ENCODE measurements at places on chromosomes 1 and 21. TPM values are rescaled to one million over a fixed set of nuclear protein-coding genes. Genes with fewer than 3 reads are reported as not detected.
A peak's percentile ranks its signal among the peaks of the same experiment; 100 is the strongest.

GRCh38 chr1:4972761-4973320, 318.4 kb downstream of the AJAP1 start:
- DNase-seq: no peak

DNA sequence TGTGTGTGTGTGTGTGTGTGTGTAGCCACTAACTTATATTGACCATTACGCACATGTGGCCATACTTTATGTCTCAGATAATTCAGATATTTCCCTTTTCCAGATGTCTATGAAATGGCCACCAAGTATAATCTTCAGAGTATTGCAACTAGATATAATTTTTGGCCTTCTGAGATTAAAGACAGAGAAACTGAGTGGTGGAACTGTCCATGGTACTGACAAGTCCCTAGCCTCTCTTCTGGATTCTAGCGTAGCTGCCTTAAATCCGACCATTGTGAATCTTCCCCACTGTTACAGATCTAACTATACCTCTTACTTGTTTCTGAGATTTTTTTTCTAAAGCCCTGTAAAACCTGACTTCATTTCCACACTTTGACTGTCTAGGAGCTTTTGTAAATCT, 100.0 kb upstream of the SERTAD4 start:
- DNase-seq: no peak

GRCh38 chr1:33424205-33424604, 6.7 kb downstream of the PHC2 start:
- no peak for DNase-seq

DNA sequence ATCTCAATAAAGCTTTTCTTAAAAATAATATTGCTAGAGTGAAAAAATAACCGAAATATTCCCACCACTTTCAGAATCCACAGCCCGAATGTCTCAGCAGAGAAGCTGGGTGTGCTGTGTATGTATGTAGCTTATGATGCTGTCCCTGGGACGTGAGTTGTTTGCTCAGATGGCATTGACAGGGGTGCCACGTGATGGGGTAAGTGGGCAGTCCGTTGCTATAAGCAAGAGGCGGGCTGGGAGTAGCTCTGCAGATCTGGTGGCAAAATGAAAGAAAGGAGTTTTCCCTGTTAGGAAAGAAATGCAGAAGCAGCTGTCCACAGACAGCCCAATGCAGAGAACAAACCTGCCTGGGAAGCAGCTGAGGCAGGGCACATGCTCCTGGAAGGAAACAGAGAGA, 3.8 kb upstream of the FAM20B start:
- no peak for DNase-seq

Gene SLFNL1
- 0.20 TPM for total RNA-seq

DNA sequence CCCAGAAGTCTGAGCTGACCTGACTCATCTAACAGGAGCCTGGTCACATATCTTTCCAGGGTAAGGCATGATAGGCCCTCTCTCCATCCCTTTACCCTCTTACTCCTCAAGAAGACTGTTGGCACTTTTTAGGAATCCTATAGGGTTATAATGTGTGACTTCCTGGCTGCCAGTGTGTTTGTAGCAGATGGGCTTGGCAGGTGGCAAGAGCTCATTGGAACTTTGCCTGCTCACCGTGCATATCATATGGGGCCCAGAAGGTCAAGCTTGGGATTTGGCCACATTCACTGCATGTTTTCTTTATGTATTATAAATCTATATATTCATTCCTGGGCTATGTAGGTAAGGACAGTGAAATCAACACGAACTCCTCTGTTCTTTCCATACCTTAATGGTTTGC, 5.2 kb downstream of the KAZN start:
- no peak for DNase-seq

DNA sequence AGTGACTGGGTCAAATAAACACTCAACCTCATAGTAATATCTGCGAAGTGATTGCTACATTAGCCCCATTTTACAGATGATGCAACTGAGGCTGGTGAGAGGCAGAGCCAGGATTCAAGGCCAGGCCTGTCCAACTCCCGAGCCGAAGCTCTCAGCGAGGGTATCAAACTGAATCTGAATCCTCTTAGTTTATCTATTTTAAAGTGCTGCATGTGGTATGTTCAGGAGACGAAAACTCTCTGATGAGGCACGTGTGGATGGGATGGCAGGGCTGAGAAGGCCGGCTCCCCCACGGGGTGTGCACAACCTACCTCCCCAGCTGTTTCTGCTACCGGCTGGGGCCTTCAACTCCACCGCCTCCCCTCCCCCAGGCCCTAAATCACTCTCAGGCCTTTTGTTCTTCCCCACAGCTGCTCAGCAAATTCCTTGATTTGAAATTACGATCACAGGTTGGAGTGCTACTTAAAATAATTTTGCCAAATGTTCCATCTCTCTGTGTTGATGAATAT, 171.8 kb downstream of the TOMM20 start:
- DNase-seq: no peak

GRCh38 chr1:62621907-62622306, 24.6 kb downstream of the ANGPTL3 start:
- DNase-seq: no peak

Gene SYT6
- total RNA-seq: not detected

DNA sequence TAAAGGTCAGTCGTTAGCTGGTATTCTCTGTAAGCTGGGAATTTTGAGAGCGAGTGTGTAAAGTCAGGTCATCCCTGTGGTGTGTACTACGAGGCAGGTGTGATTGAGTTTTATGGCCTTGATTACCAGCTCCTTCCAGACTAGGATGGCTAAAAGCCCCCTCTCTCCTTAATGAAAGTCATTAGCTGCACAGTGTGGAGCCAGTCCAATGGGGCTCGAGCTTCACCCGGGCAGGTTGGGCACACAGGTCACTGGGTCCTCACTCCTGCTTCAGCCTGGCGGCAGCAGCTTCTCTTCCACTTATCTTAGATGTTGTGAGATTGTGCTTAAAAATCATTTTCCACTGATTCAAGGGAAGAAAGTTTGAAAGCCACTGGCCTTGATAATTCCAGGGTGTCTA, 3.0 kb downstream of the DMRTB1 start:
- no peak for DNase-seq

Gene CRABP2
- total RNA-seq: 1.4 TPM

DNA sequence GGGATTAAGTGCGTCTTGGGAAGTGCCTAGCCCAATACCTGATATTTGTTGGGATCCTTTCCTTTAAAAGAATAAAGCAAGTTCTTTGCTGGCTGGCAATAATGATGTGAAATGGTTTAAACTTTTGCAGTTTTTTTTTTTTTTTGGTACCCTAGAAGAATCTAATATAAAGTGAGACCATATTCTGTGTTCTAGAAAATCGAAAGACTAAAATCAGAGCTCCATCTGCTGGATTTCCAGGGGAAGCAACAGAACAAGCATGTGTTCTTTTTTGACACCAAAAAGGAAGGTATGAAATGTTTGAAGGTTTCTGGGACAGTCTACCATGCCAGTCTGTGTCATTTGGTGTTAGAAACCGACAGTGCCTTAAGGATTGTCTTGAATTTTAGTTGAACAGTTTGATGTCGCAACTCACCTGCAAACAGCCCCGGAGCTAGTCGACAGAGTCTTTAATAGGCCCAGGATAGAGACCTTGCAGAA, 6.4 kb downstream of the UTP11 start:
- no peak for DNase-seq

GRCh38 chr1:223411309-223411708, 18.1 kb downstream of the CCDC185 start:
- no peak for DNase-seq

- no peak for DNase-seq
These were observed 2.4 kb upstream of the SHISA4 start for GRCh38 chr1:201886103-201886885.

GRCh38 chr1:179351281-179351680, 14.5 kb upstream of the AXDND1 start:
- DNase-seq: no peak

- DNase-seq: no peak
These were observed 59.6 kb upstream of the MACF1 start for GRCh38 chr1:39144924-39145323.

Gene RBP7
- 2.2 TPM for total RNA-seq

Gene TCP10L
- total RNA-seq: 0.57 TPM

DNA sequence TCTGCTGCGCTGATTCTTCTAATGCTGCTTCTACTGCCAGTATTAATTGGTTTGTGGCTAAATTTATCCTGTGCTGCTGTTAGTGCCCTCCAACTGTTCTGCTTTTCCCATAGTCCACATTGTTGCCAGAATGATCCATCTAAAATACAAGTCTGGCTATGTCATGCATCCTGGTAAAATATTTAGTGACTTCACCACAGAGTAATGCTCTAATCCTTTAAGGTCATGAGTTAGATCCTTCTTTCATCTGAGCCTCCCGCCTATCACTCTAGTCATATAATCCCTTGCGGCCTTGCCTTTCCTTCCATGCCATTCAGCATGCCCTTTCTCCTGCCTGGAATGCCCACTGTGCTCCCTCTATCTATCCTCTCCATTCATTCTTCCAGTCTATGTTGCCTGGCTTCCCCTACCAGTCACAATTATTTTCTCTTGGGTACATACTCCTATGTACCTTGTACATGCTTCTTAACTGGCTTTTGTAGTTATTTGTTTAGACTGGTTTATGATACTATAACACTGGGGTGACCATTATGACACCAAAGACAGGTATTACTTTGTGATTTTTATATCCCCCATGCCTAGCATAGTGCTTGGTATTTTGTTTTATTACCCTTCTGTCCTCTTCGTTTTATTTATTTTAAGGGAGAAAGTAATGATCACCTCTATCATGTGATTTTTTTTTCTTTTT, 144.0 kb downstream of the MAGI3 start:
- DNase-seq: no peak

DNA sequence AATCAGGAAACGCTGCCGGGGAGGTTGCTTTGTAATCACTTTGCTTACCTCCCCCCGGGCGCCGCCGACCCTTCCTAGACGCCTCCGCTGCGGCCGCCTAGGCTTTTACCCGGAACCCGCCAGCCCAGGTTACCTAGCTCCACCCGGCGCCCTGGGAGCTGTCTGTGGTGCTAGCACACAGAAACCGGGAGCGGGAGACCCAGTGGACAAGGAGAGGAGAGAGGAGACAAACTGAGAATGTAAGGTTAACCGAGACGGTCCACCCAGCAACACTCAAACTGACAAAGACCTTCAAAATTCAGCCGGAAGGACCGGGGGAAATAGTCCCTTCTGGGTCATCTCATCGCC, 9.8 kb downstream of the BARHL2 start:
- no peak for DNase-seq

DNA sequence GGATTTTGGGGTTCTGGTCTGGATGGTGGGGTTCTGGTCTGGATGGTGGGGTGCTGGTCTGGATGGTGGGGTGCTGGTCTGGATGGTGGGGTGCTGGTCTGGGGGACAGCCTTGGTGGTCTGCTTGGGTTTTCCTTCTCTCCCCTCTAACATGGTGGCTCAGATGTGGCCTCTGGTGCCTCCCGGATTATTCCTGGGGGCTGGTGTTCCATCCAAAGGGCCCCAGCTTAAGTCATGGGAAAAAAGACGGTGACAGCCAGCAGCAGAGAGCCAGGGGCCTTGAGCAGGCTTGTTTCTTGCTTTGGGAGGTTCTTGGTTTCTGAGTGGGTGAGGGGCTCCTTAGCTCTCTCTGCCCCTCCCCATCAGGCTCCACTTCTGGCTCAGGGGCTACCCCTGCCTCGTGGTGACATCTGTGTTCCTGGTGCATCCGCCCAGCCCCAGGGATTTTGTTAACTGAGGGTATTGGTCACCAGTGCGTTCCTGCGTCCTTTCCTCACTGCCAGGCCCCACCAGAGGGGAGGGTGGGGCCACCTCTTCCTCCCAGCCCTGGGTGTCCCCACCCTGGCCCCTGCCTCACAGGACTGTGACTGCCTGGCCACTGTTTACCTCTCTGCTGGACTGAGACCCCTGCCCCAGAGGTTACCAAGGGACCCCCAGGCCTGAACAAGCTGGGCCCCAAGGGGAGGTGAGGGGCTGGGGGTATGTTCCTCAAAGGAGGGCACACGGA, 43.2 kb upstream of the ACTRT2 start:
- DNase-seq: no peak

Gene ZNF648
- not detected for total RNA-seq

Gene FCGR2B
- total RNA-seq: 8.2 TPM

Gene RPL22
- 579 TPM for total RNA-seq

DNA sequence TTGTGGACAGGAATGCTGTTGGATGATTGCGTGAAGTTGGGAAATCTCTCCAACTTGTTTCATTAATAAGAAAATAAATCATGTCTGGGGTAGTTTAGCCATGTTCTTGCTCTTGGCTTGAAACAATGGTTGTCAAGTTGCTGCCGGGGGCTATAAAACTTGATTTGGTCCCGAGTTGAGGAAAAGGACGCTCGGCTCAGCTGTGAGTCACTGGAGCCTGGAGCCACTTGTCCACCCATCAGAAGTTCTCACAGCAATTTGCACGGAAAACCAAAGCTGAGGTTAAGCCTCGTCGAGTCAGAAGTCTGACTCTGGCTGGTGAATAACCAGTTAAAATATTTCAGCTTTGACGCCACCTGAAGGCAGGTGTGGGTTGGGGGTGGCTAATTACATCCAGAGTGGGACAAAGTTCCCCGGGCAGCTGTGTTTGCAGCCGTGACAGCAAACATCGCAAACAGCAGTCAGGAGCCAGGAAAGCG, 19.7 kb upstream of the RIPK4 start:
- DNase-seq: no peak

GRCh38 chr1:76336931-76337371, 262.4 kb downstream of the ST6GALNAC3 start:
- no peak for DNase-seq

DNA sequence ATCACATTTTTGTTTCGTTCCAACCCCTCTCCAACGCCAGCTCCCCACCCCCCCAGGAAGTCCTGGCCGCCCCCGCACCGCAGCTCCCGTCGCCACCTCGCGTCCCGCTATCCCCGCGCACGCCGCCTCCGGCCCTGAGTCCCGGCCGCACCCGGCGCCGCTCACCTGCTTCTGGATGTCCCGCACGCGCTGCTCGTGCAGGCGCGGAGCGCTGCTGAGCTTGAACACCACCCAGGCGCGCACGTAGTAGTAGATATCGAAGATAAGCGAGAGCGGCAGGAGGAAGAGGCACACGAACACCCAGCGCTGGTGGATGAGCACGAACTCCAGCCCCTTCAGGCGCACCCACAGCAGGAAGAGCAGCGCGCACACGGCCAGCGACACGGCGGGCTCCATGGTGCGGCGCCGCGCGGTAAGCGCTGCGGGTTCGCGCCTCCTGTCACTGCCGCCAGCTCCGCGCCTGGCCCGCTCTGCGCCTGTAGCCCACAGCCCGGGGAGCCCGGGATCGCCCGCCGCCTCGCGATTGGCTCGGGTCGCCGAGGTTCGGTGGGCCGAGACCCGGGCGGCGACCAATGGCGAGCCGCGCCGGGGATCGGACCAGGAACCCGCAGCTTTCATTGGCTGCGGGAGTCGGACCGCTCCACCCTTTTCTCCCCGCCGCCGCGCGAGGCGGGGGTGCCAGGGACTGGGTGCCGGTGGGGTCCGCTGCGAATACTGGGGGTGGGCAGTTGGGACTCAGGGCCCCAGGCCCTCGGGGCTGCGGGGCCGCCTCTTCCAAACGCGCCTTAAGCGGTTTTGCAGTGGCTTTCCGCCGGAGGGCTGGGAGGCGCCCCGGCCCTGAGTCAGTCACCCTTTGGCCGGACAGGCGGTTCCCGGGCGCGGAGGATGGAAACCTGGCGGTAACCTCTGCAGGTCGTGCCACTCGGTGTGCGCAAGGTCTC, at the start of gene DHCR24:
Gene DHCR24, minus strand, starts transcription at position 472 of the 941 bp plus-strand sequence. Its CDS starts 76 bp downstream, at position 396.
- peak; percentile 71 for DNase-seq

Gene HUNK
- total RNA-seq: not detected

Gene IFI16
- 42.4 TPM for total RNA-seq

- no peak for DNase-seq
These were observed 65.7 kb downstream of the DISP1 start for GRCh38 chr1:222880587-222880986.

- no peak for DNase-seq
These were observed 12.9 kb upstream of the DNASE2B start for GRCh38 chr1:84385347-84385746.

Data from naive thymus-derived CD4-positive, alpha-beta T cell (primary cell).